Coronary artery (tissue), 2 donors: ENCODE measurements at places on chromosomes 2 and 18.

GRCh38 chr18:77107292-77107691, 25.3 kb downstream of the MBP start:
- DNase-seq = no peak

DNA sequence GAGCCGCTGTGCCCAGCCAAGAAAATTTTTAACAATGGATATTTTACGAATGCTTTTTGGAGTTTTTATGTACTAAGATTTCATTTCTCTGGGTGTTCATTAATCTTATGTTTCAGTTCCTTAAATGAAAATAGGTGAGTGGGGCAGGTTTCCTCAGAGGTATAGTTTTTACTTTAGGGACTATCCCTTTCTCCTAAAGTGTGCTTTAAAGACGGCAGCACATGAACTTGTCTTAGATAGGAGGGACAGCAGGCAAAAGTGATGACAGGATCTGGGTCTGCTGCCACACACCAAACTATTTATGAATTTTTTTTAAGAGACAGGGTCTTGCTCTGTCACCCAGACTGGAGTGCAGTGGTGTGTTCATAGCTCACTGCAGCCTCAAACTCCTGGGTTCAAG, 8.0 kb upstream of the REL start:
- no peak for DNase-seq

- DNase-seq = no peak
Measured at GRCh38 chr18:8283891-8284585, 325.2 kb upstream of the RAB12 start.

DNA sequence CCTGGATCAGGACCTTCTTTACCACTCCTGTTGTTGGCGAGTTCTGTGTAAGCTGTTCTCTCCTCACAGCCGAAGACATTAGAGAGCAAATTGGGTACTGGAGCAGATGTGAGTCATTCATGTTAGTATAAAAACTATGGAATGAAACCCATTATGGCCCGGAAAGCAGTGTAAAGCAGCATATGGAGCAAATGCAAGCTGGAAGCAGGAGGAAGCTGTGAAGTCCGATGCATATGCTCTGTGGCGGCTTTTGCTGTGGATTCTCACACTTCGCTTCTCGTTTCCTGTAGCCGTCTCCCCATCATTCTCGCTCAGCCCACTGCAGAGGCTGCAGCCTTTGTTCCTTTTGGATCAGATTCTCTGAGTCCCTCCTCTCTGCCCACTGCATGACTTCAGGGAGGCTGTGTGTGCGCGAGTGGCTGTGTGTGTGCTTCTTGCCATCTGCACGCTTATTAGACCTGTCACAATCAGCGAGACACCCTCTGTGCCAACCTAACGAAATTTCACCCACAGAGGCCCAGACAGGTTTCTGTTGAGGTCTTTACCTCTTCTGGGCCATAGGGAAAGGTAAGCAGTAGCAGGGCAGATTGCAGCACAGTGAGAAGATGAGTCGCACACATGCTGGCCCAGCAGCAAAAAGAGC, 3.3 kb upstream of the GALNT14 start:
- DNase-seq = no peak
